ENCODE measurements at places on chromosomes 16 and 17. TPM values are rescaled to one million over a fixed set of nuclear protein-coding genes. Genes with fewer than 3 reads are reported as not detected.

GRCh38 chr17:34519282-34519681 lies 60.1 kb upstream of the TMEM132E start:
- H3K36me3 ChIP-seq = no peaks in the 10 kb centered on the region
- no peaks in the 10 kb centered on the region for H3K27me3 ChIP-seq
- no peak for DNase-seq
- H3K4me1 ChIP-seq = no peaks in the 10 kb centered on the region

DNA sequence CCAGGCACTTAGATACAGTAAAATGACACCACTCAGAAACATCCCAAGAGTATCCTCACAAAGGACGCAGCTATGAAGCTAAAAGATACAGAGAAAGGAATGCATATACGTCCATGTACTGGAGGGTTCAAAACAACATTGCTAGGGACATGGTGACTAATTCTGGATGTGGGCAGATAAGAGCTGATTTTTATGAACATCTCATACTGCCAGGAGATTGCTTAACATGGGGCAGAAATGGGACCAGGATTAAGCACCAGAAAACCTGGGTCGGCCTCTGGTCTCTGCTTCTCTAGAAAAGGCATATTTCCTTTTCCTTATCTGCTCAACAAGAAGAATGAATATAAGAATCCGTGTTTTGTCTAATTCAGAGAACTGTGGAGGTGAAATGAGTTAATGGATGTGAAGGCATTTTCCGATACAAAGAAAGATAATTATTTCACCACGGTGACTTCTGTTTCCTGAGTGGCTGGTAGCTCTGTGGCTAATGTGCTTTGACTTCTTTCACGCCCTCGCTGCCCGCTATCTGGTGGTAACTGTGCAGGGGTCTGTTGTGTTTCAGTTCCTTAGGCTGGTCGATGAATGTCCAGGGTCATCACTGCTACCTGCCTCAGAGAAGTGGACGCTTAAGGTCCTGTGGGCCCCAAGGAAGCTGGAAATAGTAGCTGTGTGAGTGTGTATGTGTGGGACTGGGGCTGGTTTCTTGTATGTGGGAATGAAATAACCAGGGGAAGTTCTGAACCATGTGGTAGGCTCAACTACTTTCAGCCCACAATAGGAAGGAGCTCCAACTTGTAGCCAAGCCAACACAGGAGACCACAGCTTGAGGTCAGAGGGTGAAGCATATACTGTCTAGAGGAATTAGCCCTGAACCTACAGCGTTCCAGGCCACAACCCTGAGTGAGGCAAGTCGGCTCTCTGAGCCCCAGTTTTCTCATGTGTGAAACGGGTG lies 15.8 kb upstream of the CCL5 start:
- H3K27me3 ChIP-seq = no peaks in the 10 kb centered on the region
- peak overlapping the region; percentile 30 for H3K27ac ChIP-seq
- H3K36me3 ChIP-seq = no peaks in the 10 kb centered on the region
- DNase-seq = peak; percentile 64

DNA sequence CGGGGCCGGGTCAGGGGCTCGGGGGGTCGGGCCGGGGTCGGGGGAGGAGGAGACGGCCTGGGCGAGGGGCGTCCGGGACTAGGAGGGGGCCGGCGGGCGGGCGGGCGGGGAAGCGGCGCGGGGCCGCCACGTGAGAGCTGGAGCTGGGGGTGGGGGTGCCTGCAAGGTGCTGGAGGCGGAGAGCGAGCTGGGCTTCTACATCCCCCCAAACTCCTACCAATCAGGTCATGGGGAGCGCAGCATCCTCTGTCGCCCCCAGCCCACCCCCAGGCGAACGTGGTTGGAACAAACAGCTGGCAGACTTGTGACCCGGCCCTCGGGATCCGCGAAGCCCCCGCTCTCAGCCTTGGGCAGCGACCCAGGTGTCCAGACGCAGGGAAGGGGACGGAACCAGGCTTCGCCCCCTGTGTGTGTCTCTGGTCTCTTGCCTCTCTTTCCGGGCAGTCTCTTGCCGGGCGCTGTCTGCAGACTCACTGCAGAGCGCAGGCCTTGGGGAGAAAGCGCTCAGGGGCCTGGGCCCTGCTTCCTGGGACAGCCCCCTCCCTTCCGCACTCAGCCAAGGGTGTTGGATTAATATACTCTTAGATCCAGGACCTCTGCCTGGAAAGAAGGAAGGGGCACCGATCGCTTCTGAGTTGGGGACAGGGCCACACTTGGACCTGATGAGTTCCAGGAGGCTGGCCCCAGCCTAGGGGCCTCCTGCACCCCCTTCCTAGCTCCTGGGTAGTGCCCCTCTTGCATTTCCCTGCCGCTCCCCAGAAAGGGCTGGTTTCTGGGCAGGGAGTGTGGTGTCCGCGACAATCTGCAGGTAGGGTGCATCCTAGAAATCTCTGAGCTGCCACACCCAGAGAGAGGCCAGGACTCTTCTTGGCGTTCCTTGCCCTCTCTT lies 722 bp downstream of the RASL10B start:
- no peaks in the 10 kb centered on the region for H3K36me3 ChIP-seq
- no peak for DNase-seq
- H3K27me3 ChIP-seq = no peaks in the 10 kb centered on the region

The SSTR5 gene
- not detected for total RNA-seq

DNA sequence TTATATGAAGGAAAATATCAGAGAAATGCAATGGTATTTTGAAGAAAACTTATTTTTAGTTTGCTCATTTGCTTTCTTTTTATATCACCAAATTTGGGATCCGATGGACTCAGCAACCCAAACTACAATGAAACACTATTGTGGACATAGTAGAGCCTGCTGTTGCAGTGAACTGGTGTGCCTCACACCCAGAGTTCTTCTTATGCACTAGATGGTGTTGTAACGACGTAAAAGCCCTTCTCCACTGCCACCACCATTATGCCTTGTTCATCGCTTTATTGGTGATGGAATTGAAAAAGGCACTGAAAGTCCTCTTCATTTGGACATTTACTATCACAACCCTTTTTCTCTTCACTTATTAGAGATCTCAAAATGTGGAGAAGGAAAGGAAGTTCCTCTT lies 381.3 kb downstream of the CDH8 start:
- DNase-seq = no peak
- H3K36me3 ChIP-seq = no peaks in the 10 kb centered on the region
- no peaks in the 10 kb centered on the region for H3K27me3 ChIP-seq
- H3K27ac ChIP-seq = no peak overlapping the region
- no peaks in the 10 kb centered on the region for H3K4me1 ChIP-seq

DNA sequence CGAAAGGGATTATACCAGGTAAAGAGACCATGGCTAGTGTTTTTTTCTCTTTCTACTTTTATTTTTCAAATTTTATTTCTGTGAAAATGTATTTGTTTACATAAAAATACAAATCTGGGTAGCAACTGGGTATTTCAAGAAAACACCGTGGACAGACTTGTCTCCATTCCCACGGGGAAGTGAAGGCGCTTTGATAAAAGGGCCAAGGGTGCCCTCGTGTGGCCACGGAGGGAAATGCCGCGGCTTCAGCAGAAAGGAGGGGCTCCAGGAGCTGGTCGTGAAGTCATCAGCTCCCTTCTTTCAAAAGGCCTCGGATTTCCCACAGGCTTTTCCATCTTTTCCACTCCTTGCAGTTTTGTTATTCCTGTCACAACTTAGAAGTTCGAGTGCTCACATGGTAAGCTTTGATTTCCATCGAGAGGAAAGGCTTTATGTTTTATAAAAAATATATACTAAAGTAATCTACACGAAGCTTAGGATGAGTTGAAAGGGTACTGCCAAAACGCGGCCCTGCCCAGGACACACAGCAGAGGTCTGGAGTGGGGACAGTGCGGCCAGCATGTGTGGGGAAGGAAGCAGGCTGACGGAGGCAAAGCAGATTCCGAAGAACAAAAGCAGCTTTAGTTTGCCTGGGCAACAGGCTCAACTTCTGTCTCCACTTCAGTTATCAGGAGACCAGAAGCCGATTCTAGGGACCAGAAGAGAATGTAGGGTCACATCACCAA lies 15.3 kb upstream of the MNT start:
- peaks cover 18% of the 10 kb centered on the region for H3K36me3 ChIP-seq
- H3K4me3 ChIP-seq = no peak overlapping the region
- H3K27me3 ChIP-seq = no peaks in the 10 kb centered on the region
- H3K4me1 ChIP-seq = no peaks in the 10 kb centered on the region

DNA sequence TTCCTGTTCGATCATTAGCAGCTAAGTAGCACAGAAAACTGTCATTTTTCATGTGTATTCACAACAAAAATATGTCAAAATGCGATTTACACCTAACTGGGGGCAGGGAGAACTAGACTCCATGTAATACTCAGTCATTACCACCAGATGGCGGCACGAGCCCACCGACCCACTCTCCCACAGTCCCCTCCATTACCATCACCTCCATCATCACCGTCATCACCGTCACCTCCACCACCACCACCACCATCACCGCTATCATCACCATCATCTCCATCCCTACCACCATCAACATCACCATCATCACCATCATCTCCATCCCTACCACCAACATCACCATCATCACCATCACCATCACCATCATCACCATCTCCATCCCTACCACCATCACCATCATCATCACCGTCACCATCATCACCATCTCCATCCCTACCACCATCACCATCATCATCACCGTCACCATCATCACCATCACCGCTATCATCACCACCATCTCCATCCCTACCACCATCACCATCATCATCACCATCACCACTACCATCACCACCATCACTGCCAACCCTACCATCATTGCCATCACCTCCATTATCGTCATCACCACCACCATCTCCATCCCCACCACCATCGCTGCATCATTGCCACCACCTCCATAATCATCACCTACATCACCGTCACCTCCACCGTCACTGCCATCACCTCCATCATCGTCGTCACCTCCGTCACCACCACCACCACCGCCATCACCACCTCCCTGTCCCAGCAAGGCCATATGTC lies 14.4 kb downstream of the NDUFAF8 start:
- H3K36me3 ChIP-seq = peaks cover 11% of the 10 kb centered on the region
- no peak overlapping the region for H3K4me3 ChIP-seq
- DNase-seq = peak; percentile 52
- H3K4me1 ChIP-seq = no peaks in the 10 kb centered on the region
- no peak overlapping the region for H3K27ac ChIP-seq

DNA sequence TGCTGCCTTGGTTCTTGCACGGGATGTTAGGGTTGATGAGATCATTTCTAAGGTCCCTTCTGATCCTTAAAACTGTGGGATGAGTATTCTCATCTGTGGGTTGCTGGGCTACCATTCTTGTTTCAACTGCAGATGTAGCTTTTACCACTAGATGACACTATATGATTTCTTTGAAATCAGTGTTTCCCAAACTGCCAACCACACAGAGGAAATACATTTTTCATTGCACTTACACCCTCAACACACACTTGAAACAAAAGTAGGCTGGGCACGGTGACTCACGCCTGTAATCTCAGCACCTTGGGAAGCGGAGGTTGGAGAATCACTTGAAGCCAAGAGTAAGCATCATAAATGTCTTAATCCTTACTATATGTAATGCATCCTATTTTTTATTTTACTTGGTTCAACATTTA lies 15.3 kb downstream of the LCMT1 start:
- H3K4me1 ChIP-seq = peaks cover 8% of the 10 kb centered on the region
- H3K27ac ChIP-seq = no peak overlapping the region
- H3K27me3 ChIP-seq = no peaks in the 10 kb centered on the region
- peaks cover 10% of the 10 kb centered on the region for H3K36me3 ChIP-seq

- H3K4me3 ChIP-seq = no peak overlapping the region
- H3K27ac ChIP-seq = peak overlapping the region; percentile 49
- peaks cover 73% of the 10 kb centered on the region for H3K4me1 ChIP-seq
- no peaks in the 10 kb centered on the region for H3K27me3 ChIP-seq
- peak; percentile 81 for DNase-seq
- no peaks in the 10 kb centered on the region for H3K36me3 ChIP-seq
Observed at GRCh38 chr17:67421869-67422273, 44.8 kb downstream of the PITPNC1 start.

The GPR142 gene
- total RNA-seq = not detected

DNA sequence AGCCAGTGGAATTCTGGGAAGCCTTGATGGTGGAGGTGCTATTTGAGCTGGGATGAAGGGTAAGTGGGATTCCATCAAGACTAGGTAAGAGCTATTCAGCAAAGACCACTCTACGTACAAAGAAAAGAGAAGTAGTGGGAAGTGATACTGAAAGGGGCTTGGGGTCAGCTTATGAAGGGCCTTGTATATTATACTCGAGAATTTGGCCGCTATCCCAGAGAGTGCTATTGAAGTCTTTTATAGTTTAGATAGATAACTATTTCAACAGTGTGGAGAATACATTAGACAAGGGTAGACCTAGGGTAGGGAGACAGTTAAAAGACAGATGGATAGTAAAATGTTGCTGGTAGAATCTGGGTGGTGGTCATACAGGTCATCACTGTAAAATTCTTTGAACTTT lies 10.3 kb downstream of the DNAH2 start:
- no peaks in the 10 kb centered on the region for H3K4me1 ChIP-seq
- H3K36me3 ChIP-seq = no peaks in the 10 kb centered on the region
- no peak overlapping the region for H3K27ac ChIP-seq
- H3K4me3 ChIP-seq = no peak overlapping the region
- DNase-seq = no peak

The LDHD gene
- total RNA-seq = not detected

GRCh38 chr16:51870296-51870854 lies 676.6 kb downstream of the TOX3 start:
- no peak for DNase-seq
- no peaks in the 10 kb centered on the region for H3K4me1 ChIP-seq
- H3K4me3 ChIP-seq = no peak overlapping the region
- H3K36me3 ChIP-seq = no peaks in the 10 kb centered on the region
- no peaks in the 10 kb centered on the region for H3K27me3 ChIP-seq

GRCh38 chr17:17080781-17081180 lies 38.5 kb downstream of the MPRIP start:
- no peak overlapping the region for H3K4me3 ChIP-seq
- DNase-seq = no peak
- no peaks in the 10 kb centered on the region for H3K27me3 ChIP-seq
- no peak overlapping the region for H3K27ac ChIP-seq

DNA sequence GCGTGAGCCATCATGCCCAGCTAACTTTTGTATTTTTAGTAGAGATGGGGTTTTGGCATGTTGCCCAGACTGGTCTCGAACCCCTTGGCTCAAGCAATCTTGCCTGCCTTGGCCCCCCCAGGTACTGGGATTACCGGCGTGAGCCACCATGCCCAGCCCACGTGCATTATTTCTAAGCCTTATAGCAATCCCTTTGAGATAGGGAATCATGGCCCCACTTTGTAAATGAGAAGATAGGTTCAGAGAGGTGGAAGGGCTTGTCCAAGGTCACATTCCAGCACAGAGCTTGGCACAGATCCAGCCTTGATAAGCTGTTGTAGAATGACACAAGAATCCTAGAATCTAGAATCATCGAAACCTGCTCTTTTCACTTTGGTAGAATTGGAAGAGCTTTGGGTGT lies 4.2 kb upstream of the PYCARD start:
- DNase-seq = no peak
- H3K36me3 ChIP-seq = no peaks in the 10 kb centered on the region
- no peak overlapping the region for H3K27ac ChIP-seq
- no peak overlapping the region for H3K4me3 ChIP-seq
